ENCODE measurements at places on chromosomes 4 and X.

DNA sequence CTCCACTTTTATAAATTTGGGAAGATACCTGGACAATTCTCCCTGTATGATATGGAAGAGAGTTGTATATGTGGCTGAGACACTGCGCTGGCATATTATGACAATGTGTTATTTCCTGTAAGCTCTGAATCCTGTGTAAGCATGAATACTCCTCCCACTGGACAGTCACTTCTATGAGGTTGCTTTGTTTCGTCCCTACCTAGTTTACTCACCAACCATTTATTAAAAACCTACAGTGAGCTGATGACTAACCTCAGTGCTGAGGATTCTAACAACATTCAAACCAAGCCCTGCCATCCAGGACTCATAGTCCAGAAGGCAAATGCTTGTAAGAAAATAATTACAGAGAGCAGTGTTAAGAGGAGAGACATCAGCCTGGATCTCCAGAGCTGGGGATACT, 1632.9 kb upstream of the TENM3 start:
- DNase-seq = no peak

- no peak for DNase-seq
Measured at GRCh38 chr4:99008051-99008450, 12.5 kb downstream of the METAP1 start.

DNA sequence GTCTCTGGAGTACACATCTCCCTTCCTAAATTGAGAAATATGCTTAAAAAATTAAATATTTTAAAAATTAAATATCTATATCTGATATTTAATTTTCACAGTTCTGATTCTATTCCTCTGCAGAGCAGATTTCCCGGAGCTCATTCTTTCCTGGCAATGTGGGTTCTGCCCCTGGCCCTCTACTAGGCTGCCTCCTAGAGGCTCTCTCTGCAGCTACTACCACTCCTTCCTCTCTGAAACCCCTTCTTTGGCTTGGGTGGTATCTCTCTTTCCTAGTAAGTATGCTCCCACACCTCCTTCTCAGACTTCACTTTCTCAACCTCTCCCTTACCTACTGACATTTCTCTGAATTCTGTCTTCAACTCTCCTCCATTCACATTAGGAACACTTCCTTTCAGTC, 45.3 kb downstream of the RPGR start:
- DNase-seq = no peak

DNA sequence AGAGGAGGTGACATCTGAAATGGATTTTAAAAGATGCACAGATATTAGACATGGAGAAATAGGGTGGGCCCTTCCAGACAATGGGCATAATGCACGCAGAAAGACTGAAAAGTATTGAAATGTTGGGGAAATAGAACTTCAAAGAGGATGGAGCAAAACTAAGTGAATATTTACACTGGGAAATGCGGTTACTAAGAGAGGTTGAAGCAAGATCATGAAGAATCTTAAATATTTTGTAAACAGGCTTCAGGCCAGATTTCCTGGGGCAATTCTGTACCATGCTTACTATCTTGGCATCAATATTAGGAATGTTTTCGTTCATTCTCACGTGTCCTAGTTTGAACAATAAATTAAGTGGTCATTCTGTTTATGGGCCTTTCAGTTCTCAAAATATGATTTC, 216.3 kb downstream of the ADAMTS3 start:
- no peak for DNase-seq

DNA sequence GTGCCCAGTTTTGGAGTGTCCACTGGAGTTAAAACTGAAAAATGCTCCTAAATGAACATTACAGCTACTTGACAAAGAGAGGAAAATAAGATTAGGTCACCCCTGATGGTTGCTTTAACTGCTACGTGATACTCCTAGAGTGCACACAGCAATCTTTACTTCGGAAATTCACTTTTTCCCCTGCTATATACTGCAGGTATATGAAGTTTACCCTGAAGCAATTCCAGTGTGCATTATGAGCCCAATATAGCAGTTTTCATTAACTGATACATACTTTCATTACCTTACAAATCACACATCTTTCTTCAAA, 773 bp upstream of the ZNF827 start:
- DNase-seq = no peak

GRCh38 chrX:139018436-139018835, 306.9 kb upstream of the FGF13 start:
- no peak for DNase-seq

All from upper lobe of right lung (tissue), 1 donor.